ENCODE measurements at places on chromosomes 2 and 18. TPM values are rescaled to one million over a fixed set of nuclear protein-coding genes. Genes with fewer than 3 reads are reported as not detected.

SERPINB4 gene
- not detected for total RNA-seq

MOB1A gene
- 72.4 TPM for total RNA-seq

DPP10 gene
- total RNA-seq, result not detected

FLACC1 gene
- total RNA-seq, result not detected

TCF23 gene
- total RNA-seq, result not detected

MFSD6 gene
- total RNA-seq, result 33.9 TPM

QPCT gene
- total RNA-seq, result 19.4 TPM

IL1R2 gene
- 0.63 TPM for total RNA-seq

Data from A549 treated with ZK216348 at 1 μM for 4 hours (cell line).